ENCODE measurements at places on chromosomes 5 and 9.

DNA sequence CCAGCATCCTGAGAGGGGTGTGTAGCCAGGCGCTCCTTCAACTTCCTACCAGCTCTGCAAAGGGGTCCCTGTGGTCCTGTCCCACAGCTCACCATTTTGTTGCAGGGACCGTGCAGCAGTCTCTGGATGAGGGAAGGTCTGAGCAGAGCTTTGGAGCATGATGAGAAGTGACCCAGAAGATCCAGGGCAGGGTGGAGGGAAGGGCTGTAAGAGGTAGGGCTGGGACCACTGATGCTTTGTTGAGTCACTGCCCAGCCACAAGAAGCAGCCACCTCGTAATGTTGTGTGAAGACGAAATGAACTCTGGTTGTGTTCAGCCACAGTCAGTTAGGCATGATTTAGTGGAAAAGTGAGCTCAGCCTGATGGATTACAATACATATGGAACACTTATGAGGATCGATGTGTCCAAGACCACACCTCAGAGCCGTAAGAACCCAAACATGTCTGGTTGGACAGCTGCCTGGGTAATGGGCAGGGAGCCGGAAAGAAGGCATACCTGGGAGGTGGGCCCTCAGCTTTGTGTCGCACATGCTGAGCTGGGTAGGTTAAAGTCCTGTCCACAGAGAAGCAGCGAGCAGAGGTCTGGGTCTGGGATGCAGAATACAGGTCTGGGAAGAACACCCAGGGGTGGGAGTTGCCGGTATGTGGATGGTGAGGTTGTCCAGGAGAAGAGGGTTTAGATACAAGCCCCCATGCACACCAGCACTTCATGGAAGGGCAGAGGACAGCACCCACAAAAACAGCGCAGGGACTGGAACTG lies 250.1 kb downstream of the GADD45G start:
- no peak for DNase-seq

DNA sequence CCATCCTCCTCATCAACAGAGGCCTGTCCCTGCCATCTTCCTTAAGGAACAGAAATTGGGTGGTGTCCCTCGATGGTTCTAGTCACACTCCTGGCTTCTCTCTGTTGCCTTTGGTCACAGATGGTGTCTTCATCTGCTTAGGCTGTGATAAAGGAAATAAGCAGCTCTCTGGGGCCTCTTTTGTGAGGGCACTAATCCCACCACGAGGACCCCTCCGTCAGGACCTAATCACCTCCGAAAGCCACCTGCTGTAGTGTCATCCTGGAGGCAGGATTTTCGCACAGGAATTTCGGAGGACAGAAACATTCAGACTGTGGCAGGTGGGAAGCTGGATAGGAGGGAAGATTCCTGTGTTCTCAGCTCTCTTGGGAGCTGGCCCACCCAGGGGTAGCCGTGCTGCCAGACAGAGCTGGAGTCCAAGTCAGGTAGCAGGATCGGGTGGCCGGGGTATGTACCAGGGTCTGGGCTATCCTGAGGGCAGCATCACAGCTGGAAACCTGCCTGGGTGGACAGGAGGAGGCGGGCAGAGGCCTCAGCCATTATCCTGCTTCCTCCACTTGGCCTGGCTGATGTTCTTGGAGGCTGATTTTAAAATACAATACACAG lies 59.5 kb downstream of the ANKRD33B start:
- DNase-seq = no peak

DNA sequence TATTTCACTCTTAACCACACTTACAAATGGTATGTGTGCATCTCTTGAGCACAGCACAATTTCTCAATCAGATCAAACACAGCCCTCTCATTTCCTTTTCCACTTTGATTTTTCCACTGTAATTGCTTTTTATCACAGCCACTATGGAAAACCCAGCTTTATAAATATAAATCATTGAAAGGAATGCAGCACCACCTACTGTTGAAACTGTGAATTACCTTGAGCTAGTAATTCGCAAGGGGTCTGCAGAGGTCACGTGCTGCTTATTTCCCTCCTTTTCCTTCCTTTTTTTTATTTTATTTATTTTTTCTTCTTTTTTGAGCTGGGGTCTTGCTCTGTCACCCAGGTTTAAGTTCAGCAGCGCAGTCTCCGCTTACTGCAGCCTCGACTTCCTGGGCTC lies 76.9 kb downstream of the CDH6 start:
- DNase-seq = no peak

DNA sequence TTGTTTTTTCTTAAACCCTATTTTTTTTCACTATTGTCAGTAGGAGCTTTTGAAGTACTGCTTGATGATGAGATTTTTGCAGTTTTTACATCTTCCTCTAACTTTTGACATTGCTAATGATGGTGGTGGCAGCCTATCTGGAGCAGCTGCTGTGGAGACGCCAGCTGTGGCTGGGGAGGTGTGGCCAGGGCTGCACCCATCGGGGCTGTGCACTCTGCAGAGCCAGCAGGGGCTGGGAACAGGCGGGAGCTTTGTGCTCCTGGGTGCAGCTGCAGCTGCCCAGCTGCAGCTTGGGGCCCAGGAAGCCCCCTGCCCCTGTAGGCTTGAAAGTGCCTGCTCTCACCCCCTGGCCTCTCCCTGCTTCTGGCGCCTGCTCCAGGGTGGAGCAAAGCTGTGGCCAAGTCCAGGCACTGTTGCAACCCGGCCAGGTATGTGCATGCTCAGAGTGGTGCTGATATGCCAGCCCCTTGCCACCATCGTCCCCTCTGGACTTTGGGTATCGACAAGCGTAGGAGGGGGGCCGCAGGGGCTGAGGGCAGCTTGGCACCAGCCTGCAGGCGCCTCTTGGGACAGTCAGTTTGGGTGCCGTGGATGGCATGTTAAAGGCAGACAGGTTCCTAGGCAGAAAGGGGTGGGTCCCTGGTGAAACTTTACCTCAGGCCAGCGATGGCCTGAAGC lies 39.2 kb downstream of the FER start:
- DNase-seq = no peak

DNA sequence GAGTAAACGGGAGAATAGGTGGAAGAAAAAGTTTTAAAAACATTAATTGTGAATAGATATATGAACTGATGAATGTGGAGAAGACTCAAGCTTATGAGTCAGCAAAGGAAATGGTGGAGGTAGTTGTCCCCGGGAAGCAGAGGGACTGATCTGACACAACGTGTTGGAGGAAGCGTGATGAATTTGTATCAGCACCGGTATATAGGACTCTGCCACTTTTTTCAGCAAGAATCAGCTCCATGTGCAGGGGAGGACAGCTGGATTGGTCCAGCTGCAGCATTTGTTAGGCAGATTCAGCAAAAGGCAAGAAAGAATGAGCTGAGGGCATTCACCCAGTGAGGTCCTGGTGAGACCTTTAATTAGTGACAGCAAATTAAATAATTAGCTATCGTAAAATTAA lies 276.0 kb downstream of the TENT4A start:
- no peak for DNase-seq

GRCh38 chr5:34621277-34622097 lies 34.6 kb upstream of the RAI14 start:
- no peak for DNase-seq

- DNase-seq = no peak
These were observed 138.1 kb downstream of the EMB start for GRCh38 chr5:50302815-50303490.

- DNase-seq = no peak
These were observed 54.0 kb upstream of the ALDH1B1 start for GRCh38 chr9:38338342-38339018.

- no peak for DNase-seq
These were observed 5.8 kb downstream of the ABITRAM start for GRCh38 chr9:108939975-108940374.

DNA sequence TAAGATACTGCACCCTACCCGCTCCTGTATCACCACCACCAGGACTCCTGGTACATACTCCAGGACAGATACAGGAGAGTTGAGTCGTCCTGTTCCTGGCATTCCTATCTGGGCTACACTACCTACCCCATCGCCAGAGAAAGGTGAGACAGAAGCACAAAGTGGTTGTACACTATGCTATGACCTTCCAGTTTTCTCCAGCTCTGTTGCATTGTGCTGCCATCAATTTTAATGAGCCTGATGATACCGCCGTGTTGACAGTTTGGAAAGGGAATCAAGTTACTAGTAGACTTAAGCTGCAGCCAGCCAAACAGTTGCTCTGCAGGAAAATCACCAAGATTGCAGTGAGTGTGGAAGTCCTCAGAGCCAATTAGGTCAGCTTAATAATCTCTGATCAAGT lies 35.2 kb downstream of the ANP32B start:
- DNase-seq = no peak

GRCh38 chr5:51230336-51230735 lies 152.9 kb upstream of the ISL1 start:
- DNase-seq = no peak

Data from stimulated activated CD8-positive, alpha-beta memory T cell treated with anti-CD3 and anti-CD28 coated beads, Interleukin-7, amount 100 ng/mL, for 1 hour (primary cell).